Astrocyte of the spinal cord (primary cell): ENCODE measurements at places on chromosomes 5 and 9.
A peak's percentile ranks its signal among the peaks of the same experiment; 100 is the strongest.

DNA sequence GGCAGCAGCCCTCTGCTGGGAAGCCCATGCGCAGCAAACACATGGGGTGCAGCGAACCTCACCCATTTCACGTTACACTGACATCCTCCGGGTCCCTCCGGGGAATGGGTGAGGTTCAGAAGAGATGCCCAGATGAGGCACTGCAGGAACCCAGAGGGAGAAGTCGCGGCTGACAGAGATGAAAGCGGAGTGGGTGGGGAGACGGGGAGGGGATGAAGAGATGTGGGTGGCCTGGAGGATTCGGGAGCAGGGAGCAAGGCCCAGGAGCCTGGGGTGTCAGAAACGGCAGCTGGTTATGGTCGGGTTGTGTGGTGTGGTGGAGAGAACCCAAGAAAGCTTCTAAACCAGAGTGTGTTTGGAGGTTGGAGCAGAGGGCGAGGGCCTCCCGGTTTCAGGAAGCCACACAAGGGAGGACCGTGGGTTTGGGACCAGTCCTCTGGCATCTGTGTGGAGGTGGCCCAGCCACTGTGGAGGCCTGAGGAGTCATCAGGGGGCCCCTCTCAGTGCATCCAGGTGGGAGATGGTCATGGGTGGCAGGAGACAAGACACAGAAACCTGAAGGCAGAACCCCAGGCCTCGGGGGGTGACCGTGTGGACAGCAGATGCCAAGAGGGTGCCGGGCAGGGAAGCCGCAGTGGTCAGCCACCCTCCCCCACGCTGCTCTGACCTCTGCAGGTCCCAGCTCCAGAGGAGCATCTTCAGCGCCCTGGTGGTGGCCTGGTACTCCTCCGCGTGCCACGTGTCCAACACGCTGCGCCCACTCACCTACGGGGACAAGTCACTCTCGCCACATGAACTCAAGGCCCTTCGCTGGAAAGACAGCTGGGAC, 8.6 kb downstream of the UCK1 start:
- DNase-seq: no peak

DNA sequence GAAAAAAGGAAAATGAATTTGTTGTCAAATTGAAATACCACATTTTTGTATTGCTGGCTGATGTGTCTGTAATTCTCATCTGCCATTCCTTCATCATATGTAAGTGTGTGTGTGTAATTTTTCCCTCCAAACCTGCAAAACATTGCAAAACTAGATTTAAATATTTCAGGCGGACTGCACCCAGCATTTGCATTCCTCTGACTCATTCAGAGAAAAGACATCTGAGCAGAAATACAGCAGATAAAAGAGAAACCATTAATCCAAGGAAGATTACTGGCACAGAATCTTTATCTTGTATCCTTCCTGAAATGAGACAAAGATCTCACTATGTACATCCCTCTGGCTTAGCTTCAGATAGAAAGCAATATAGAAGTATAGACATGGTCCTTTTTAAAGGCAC, 275.3 kb downstream of the TMEM38B start:
- DNase-seq: no peak

DNA sequence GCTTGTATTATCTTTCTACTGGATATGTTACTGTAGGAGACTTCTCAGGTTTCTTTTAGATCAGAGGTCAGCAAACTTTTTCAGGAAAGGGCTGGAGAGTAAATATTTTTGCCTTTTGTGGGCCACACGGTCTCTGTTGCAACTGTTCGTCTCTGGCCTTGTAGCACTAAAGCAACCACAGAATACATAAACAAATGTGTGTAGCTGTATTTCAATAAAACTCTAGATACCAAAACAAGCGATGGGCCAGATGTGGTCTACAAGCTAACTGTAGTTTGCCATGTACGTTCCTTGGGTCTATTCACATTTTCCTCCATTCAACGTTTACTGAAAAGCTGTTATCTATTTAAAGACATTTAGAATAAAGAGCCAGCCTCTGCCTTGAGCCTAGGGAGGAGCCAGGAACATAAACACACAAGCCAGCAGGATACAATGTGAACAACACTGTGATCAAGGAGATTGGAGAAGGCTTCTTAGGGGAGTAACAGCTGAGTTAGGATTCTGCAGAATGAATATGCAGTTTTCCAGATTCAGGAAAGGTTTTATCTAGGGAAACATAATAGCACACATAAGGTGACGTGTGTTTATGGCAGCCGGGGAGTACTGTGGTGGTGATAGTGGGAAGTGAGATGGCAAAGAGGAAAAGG, 33.0 kb upstream of the HOMER1 start:
- peak; percentile 33 for DNase-seq

- DNase-seq: no peak
These were observed 204.4 kb downstream of the TRIO start for GRCh38 chr5:14347522-14347921.

- DNase-seq: no peak
These were observed 99.3 kb upstream of the WWC1 start for GRCh38 chr5:168192120-168192519.

GRCh38 chr5:16061163-16061562, 118.4 kb downstream of the MARCHF11 start:
- no peak for DNase-seq

GRCh38 chr5:31678180-31678579, 39.2 kb downstream of the PDZD2 start:
- no peak for DNase-seq

GRCh38 chr5:133358271-133358670, 254.1 kb downstream of the FSTL4 start:
- DNase-seq: no peak

DNA sequence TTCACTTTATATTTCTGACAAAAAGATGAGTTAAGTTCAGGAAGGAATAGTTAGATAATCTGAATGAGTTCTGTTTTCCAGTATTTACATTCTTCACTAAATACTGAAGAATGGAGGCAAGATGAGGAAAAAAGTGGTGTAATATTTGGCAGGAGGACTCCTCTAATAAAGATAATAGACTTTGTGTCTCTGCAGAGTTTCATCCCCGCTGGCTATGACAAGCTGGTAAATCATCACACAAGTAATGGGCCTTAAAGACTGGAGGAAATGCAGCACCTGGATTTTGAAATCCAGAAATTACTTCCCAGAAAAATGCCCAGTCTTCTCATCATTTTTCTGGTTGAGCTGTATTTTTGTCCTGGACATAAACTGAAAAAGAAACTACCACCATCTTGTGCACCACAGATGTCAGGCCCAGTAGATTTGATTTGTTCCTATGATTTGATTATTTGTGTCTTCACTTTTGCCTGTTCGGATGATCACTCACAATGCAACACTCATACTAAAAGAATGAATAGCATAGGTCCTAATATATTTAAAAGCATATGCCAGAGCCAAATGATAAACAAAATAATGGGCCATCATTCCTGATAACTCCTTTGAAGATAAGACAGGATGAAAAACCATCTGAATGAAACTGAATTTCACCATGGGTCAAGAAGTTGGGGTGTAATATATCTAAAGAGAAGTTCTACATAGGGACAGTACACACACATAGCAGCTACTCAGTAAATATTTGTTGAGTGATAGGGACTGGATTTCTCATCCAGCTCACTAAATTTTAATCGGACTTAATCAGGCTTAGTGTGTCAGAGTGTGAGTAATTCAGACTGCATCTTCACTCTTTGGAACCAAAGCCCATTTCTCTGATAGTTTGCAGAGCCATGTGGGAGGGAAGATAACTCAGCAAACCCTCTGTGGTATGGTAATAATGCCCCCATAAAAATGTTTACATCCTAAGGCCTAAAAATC, 200.5 kb downstream of the HINT1 start:
- no peak for DNase-seq
